Type B pancreatic cell (in vitro differentiated cells): ENCODE measurements at places on chromosomes 12 and 14. TPM values are rescaled to one million over a fixed set of nuclear protein-coding genes. Genes with fewer than 3 reads are reported as not detected.

TRIM9 gene
- total RNA-seq, result 3.7 and 6.3 TPM in 2 replicates

DNA sequence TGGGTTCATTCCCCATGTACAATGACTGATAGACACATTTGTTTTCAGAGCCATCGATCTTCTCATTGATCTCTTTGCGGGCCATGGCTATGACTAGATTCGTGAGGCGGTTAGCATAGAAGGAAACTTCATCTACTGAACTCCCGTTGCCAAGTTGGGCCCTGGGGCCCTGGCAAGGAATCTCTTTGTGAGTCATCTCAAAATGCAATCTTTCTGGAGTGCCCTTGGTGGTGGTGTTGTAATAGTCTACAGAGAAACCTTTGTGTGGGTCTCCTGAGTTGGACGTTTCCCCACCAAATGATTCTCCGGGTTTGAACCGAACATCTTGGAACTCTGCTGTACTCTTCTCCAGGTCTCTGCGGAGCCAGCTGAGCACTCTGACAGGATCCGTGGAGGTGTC, 20.4 kb downstream of the AKAP3 start:
- no peaks in the 10 kb centered on the region for H3K4me1 ChIP-seq
- peaks cover 5% of the 10 kb centered on the region for H3K36me3 ChIP-seq
- H3K4me3 ChIP-seq, result no peak overlapping the region
- peaks cover 74% of the 10 kb centered on the region for H3K27me3 ChIP-seq

TMX1 gene
- total RNA-seq, result 28.8 and 31.4 TPM in 2 replicates

RNASE11 gene
- total RNA-seq, result not detected in 2 replicates
